Activated naive CD4-positive, alpha-beta T cell treated with anti-CD3 and anti-CD28 coated beads for 36 hours (primary cell): ENCODE measurements at places on chromosomes 4 and X. TPM values are rescaled to one million over a fixed set of nuclear protein-coding genes. Genes with fewer than 3 reads are reported as not detected.

- DNase-seq: peak; percentile 8
Measured at GRCh38 chr4:78613522-78614321, 62.2 kb downstream of the ANXA3 start.

- no peak for DNase-seq
Measured at GRCh38 chr4:159735281-159736207, 632.7 kb downstream of the RAPGEF2 start.

The PABPC4L gene
- total RNA-seq: not detected

The FRMD7 gene
- total RNA-seq: not detected

DNA sequence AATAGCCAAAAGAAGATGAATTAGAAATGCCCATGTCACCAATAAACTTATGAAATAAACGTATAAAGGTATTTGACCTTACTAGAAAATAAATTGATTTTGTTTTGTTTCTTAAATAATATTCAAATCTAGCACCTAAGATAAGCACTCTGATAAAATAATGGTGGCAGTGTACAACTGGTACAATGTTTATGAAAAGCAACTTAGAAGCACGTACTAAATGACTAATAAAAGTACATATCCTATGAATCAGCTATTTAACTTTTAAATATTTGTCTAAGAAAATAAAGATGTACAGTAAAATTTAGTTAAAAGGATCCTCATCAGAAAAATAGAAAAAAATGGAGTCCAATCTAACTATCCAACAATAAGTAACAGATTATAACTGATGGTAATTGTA lies 6.7 kb downstream of the MANBA start:
- DNase-seq: no peak

- peak; percentile 40 for DNase-seq
Measured at GRCh38 chr4:158172261-158173258, at the start of gene GASK1B. Gene GASK1B, minus strand, starts transcription at chr4:158173025. Its CDS starts 1,650 bp downstream, at chr4:158171375.

DNA sequence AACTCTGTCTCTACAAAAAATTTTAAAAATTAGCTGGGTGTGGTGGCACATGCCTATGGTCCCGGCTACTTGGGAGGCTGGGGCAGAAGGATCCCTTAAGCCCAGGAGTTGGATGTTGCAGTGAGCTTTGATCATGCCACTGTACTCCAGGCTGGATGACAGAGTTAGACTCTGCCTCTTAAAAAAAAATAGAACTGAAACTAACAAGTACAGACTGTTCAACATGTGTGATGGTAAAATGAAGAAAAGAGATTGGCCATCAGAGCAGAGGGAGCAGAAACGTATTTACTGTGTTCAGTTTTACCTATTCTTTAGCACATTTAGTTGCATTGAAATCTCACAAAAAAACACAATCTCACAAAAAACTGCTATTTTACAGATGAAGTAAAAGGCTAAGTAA lies 77.9 kb upstream of the NAP1L5 start:
- DNase-seq: no peak

DNA sequence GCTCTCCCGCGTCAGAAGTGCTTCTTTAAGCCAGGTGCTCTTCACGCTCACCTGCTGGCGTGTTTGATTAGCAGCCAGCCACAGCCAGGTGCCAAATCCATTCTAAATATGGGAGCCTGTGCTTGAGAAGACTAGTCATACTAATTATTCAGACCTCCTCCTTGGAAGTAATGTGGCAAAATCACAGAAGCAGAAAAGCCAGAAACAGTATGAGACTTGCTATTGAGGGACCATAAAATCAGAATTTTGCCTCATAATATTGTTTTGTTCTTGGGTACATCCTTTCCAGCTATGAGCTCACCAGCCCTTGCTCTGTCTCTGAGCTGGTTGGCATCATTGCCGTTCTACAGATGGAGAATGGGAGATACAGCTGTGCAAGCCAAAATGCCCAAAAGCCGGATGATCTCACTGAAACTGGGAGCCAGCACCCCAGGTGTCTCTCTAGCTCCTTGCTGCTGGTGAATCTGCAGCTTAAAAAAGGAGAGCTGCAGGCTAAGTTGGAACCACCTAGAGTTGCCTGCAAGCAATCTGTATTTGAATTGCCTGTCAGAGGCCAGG lies 205.4 kb downstream of the SHROOM3 start:
- no peak for DNase-seq

DNA sequence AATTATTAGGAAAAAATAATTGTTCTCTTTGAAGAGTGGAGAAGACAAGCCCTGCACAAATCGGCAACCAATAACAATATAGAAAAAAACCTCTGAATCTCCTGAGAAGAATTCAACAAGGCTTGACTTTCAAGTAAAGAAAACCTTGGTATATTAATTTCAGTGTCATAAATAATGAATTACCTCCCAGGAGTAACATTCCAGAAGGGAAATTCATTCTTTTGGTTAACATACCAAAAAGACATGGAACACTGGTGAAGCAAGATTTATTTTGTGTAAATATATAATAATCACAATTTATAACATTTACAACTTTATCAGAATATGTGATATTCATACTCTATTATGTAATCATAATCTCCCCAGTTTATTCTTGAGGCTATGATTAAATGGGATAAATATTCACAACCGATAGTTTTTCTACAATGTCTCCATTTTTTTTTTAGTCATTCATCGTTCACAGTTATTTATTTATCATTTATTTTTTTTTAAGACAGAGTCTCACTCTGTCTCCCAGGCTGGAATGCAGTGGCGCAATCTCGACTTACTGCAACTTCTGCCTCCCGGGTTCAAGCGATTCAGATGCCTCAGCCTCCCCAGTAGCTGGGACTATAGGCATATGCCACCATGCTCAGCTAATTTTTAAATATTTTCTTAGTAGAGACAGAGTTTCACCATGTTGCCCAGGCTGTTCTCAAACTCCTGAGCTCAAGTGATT lies 53.0 kb upstream of the RPS6KA6 start:
- DNase-seq: no peak

DNA sequence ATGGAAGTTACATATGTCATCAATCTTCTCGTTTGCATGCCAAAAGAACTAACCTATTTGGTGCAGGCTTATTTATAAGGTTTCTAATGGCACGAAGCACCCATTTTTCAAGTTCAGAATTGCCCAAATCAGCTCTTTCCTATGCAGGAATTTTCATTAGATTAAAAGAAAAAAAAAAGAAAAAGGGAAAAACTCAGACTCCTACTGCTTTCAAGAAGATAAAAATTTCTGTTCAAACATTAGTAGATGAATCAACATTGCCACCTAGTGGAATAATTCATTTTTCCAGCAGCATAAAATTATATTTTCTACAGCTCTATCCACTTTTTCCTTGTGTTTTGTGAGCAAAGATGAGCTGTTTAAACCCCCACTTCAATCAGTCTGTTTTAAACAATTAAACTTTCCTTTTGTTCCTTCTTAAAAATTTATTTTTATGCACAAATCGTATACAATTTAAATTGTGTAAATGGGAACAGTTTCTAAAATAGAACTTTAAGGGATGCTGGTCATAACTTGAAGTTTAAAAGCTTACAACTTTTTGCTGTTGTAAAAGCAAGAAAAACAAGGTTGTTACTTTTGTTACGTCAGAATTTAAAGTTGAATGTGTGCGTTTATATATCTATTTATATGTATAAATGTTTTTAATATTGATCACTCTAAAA lies 309.9 kb downstream of the ARAP2 start:
- no peak for DNase-seq

GRCh38 chr4:48270951-48271473 lies 1.4 kb upstream of the TEC start:
- DNase-seq: peak; percentile 22

GRCh38 chr4:30760551-30760950 lies 40.4 kb downstream of the PCDH7 start:
- DNase-seq: no peak

DNA sequence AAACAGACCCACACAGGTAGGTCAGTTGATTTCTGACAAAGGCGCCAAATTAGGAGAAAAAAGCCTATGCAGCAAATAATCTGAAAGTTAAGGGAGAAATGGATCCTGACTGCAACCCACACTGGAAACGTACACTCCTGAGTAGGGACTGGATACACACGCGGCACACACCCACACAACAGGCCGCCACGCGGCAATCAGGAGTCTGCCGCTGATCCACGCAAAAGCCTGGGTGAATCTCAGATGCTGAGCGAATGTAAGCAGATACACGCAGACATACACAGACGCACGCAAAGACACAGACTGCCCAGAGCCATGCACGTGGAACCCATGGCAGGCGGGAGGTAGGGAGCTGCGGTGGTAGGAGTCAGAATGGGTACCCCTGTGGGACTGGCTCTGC lies 21.7 kb downstream of the LRPAP1 start:
- no peak for DNase-seq

DNA sequence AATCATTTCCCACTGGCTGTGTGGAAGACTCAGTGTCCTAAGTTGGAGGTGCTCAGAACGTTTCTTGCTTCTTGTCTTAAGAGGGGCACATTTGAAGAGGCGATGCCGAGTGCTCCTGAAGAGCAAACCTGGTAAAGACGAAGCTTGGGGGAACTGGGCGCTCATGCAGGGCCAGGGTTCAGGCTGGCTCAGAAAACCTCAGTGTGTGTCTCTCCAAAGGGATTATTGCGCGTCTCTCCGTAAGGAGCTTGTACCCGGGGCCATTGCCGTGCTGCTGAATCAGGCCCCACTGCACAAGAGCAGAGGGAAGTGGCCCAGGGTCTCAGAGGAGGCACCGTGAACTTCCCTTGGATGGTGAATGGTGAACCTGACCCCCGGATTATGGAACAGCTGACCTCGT lies 44.4 kb downstream of the PSAPL1 start:
- DNase-seq: no peak

DNA sequence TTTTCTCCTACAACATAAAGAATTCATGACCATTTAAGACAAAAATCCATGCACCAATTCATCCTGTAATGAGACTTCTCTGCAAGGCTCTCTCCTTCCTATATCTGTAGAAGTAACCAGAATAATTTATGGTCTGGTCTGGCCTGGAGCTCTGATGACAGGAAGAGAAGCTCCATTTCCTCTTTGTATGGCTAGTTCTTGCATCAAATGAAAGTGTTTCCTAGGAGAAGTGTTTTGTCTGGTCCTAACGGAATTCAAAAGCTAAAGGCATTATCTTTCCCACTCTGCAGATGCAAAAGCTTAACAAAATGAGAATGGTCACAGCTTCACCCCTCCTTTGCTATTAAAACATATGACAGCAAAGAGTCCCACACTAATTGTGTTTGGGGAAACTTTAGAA lies 55.1 kb downstream of the SPATA18 start:
- no peak for DNase-seq

The HTRA3 gene
- total RNA-seq: not detected

GRCh38 chr4:88809576-88810219 lies 112.1 kb upstream of the NAP1L5 start:
- no peak for DNase-seq

- DNase-seq: no peak
Measured at GRCh38 chr4:38923746-38924145, 56.1 kb downstream of the FAM114A1 start.
